ENCODE measurements at places on chromosomes 6 and 20.

GRCh38 chr6:104656235-104656634, 203.5 kb downstream of the HACE1 start:
- no peak for DNase-seq

- no peak for DNase-seq
These were observed 50.9 kb downstream of the GPR63 start for GRCh38 chr6:96786336-96786735.

DNA sequence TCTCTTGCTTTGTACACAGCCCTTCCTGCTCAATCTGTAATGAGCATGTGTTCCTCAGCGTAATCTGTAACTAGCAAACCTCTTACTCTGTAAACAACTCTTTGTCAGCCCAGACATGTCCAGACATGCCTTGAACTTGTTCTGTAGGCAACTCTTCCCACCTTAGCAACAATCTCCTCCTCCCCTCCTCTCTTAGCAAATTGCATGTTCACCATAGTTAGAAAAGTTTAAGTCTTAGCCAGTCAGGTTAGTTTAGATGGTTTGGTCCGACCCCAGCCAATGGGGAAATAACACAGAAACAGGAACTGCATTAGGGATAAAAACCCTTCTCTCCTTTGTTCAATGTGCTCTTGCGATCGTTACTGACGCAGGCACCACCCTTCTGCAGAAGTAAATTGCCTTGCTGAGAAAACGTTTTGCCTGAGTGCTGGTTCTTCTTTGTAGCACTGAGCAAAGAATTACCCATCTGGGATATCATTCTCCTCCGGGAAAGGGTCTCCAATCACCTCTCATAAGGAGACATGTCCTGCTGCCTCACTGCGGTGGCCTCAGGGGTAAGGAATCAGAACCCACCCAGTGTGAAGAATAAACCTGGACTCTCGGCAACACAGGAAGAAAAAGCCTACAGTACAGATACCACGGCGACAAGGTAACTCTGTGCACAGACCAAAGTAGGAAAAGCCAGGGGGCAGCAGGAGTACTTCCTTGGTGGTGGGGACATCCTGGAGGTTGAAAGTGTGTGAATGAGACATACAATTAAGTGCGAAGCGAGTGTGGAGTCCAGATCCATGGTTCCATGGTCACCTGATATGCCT, 26.2 kb downstream of the PLN start:
- no peak for DNase-seq

GRCh38 chr6:135310291-135310690, 129.2 kb downstream of the MYB start:
- no peak for DNase-seq

- DNase-seq, result no peak
These were observed 82.2 kb downstream of the MYO6 start for GRCh38 chr6:75830959-75831885.

- DNase-seq, result peak; percentile 81
These were observed 268.2 kb downstream of the CDC5L start for GRCh38 chr6:44655412-44656342.

DNA sequence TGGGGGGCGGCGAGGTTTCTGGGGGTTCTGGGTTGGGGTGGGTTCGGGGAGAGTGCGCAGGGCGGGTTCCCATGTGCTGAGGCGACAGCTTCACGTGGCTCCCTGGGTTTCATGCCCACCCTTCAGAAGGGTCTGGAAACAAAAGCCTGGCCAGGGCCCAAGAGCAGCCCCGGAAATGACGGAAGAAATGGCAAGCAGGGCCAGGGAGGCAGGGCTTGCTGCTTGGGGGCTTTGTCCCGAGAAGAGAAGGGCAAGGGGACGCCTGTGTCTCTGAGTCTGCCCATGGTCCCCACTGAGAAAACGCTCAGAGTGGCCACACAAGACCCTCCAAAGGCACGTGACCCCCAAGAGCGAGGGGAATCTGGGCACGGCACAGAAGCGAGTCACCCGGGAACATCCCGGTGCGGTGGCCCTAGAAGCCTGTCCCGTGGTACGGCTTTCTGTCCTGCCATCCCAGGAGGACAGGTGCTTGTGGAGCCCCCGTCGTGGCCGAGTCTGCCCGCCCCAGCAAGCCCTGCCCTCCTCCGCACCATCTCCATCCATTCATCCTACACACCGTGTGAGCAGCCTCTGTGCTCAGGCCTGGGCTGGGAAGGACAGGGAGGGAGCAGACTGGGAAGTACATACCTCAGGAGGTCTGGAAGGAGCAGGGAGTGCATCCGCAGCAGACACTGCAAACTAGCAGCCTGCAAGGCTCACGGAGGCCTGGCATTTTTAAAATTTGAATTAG, 9.0 kb downstream of the NPEPL1 start:
- DNase-seq, result no peak

DNA sequence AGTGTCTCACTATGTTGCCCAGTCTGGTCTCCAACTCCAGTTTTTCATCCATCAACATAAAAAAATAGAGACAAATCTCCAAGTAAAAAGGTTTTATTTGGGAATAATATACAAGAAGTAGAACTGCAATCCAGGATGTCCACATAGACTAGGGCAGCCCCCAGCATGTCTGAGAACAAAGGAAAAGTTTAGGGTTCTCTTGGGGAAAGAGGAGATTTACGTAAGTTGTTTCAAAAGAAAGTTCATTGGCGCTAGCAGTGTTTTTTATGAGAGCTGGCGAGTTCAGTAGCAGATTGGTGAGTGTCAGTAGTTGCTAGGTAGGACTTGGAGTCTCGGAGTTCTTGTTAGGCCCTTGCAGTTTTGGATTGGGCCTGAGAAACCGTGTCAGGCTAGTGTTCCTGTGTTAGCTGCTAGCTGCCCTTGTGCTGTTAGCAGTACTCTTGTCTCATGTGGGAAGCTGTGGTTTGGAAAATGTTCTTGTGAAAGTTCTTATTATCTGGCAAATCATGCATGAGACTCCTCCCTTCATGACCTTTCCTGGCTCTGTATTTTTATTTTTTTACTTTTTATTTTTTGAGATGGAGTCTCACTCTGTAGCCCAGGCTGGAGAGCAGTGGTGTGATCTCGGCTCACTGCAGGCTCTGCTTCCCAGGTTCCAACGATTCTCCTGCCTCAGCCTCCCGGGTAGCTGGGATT, 24.7 kb downstream of the TTLL9 start:
- no peak for DNase-seq

DNA sequence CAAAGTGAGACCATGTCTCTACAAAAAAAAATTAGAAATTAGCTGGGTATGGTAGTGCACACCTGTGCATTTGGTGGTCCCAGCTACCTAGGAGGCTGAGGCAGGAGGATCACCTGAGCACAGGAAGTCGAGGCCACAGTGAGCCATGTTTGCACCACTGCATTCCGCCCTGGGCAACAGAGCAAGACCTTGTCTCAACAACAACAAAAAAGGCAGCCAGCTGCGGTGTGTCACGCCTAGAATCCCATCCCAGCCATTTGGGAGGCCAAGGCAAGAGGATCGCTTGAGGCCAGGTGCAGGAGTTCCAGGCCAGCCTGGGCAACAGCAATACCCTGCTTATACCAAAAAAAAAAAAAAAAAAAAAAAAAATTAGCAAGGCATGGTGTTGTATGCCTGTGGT, 1.1 kb upstream of the BAK1 start:
- DNase-seq, result no peak

GRCh38 chr6:137820952-137821351, 46.1 kb upstream of the TNFAIP3 start:
- DNase-seq, result no peak

Measured in iPS DF 6.9 (cell line).